Suprapubic skin (tissue), 4 donors: ENCODE measurements at places on chromosomes 16 and 17. TPM values are rescaled to one million over a fixed set of nuclear protein-coding genes. Genes with fewer than 3 reads are reported as not detected.

- no peak for DNase-seq
These were observed 2.0 kb downstream of the ASGR2 start for GRCh38 chr17:7112510-7113108.

GRCh38 chr16:13104772-13105171 lies 203.4 kb downstream of the SHISA9 start:
- DNase-seq, result no peak

DNA sequence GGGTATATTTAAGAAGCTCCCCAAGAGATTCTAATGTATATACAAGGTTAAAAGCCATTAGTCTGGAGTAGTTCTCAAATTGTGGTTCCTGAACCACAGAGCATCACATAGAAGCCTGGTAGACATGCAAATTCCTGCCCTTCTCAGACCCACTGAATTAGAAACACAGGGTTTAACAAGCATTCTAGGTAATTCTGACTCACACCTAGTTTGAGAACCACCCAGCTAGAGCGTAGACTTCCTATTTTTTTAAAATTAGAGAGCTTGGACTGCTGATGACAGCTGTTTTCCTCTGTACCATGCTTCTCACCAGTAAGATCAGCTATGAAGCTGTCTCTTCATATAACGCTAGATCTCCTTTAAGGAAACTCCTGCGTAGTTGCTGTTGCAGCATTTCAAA lies 50.6 kb downstream of the HS3ST3B1 start:
- DNase-seq, result no peak

DNA sequence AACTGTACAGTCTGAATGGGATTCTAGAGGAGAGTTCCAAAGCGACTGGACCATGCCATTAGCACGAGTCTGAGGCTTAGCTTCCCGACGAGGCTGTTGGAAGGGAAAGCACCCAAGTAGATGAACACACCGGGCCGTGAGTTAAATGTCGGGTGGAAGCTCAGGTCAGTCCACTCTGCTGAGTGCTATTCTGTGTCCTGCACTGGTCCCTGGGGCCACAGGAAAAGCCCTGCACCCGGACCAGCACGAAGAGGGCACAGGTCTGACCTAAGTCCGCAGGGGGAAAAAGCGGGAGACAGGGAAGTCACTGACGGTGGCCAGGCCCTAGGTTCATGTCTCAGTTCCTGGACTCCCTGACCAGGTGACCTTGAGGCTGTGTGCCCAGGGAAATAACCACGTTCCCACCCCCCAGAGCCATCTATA lies 44.1 kb upstream of the RBFOX3 start:
- no peak for DNase-seq

The IRX6 gene
- total RNA-seq, result 7.3 TPM

- no peak for DNase-seq
These were observed 25.7 kb downstream of the IRF8 start for GRCh38 chr16:85924675-85925074.

GRCh38 chr17:49260817-49261291 lies 30.3 kb upstream of the PHOSPHO1 start:
- no peak for DNase-seq

DNA sequence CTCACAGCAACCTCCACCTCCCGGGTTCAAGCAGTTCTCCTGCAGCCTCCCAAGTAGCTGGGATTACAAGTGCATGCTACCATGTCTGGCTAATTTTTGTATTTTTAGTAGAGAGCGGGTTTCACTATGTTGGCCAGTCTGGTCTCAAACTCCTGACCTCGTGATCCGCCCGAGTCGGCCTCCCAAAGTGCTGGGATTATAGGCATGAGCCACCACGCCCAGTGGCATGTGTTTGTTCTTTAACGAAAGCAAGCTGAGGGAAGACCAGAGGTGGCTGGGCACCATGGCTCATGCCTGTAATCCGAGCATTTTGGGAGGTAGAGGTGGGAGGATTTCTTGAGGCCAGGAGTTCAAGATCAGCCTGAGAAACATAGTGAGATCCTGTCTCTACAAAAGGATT lies 18.1 kb downstream of the TNFRSF13B start:
- no peak for DNase-seq

GRCh38 chr17:36625188-36625587 lies 23.8 kb downstream of the MRM1 start:
- DNase-seq, result no peak

The TBC1D3H gene
- not detected for total RNA-seq

The ALOX15B gene
- 98.9 TPM for total RNA-seq

DNA sequence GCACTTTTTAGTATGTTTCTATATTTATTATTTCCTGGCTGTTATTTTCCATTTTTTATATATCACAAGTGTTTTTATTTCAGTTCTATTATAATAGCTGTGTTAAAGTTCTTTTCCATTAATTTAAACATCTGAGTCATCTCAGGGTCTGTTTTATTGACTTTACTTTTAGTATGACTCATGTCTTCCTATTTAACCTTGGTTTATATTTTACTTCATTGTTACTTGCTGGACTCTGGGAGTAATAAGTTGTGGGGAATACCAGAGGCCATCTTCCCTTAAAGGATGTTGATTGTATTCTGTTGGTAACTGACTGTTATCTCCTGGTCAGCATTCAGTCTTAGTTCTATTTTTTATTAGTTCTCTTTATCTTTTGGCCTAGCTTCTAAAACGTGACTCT lies 1508.2 kb downstream of the CDH11 start:
- DNase-seq, result no peak

The SMG1 gene
- 132 TPM for total RNA-seq

DNA sequence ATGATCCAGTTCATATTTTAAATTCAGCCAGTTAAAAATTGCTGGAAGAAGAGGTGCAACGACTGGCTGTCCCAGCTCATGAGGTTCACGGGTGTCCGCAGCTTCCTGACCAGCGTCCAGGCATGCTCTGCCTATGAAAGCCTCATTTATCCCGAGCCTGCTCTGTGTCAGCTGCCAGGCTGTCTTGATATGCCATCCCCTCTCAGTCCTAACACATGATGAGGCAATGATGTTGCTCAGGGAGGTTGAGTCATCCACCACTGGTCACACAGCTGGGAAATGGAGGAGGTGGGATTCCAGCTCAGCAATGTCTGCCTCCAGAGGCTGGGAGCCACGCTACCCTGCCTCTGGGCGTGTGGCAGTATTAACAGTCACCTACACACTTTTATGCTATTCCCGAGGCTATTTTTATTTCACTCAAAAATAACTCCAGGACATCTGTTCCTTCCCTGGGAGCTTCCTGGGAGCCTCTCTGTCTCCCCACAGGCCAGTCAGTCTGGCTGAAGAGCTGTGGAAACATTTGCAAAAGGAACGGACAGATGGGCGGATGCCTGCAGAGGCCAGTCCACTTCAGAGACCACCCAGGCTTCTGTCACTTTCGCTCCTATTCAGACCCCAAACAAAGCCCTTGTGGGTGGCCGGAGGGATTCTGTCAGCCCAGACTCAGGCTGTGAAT lies 22.5 kb downstream of the RAB11FIP4 start:
- no peak for DNase-seq

The NUPR1 gene
- 35.5 TPM for total RNA-seq

- no peak for DNase-seq
These were observed 19.1 kb upstream of the CD79B start for GRCh38 chr17:63950940-63951907.

The USP7 gene
- total RNA-seq, result 135 TPM

DNA sequence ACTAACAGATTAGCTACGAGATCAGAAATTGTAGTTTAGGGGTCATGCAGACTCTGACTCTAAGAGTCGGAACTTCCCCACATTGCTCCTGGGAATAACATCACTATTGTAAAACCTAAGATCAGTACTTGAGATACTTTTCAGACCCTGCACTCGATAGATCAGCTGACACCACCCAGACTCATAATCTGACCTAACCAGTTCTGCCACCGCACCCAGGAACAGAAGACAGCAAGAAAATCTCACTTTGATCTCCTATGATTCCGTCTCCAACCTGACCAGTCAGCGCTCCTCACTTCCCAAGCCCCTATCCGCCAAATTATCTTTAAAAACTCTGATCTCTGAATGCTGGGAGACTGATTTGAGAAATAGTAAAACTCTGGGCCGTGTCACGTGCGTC lies 27.2 kb upstream of the ASGR2 start:
- no peak for DNase-seq

The ASPSCR1 gene
- total RNA-seq, result 23.1 TPM

DNA sequence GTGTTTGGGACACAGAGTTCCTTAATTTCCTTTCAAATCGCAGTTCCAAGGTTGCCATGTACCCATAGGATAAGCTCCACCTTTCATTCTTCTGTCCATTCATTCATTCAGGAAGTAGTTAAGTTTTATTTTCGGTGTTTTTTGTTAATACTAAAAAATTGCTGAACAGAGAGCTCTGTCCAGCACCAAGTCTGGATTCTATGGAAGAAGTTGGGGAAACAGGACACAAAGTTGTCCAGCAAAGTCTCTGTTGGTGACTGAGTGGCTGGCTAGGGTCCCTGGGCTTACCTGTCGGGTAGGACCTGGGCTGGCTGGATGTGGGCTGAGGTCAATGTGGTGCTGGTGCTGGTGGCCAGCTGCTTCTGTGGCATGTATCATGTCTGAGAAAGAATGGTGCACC lies 17.6 kb upstream of the CCL2 start:
- no peak for DNase-seq

DNA sequence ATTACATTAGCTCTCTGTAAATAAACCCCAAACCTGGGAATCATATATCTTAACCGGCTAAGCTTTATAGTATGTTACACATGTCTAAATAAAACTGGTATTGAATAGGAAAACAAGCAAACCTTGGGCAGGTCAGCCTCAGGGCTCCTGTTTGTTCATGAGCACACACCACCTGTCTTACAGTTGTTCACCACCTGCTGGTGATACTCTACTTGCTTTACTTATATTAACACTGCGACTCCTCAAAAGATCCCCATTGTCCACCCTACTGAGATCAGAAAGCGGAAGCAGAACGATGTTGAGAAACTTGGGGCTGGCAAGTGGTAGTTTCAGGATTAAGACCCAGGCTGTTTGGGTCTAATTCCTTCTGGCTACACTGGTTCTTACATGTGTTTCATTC lies 16.4 kb downstream of the CDH13 start:
- DNase-seq, result no peak

DNA sequence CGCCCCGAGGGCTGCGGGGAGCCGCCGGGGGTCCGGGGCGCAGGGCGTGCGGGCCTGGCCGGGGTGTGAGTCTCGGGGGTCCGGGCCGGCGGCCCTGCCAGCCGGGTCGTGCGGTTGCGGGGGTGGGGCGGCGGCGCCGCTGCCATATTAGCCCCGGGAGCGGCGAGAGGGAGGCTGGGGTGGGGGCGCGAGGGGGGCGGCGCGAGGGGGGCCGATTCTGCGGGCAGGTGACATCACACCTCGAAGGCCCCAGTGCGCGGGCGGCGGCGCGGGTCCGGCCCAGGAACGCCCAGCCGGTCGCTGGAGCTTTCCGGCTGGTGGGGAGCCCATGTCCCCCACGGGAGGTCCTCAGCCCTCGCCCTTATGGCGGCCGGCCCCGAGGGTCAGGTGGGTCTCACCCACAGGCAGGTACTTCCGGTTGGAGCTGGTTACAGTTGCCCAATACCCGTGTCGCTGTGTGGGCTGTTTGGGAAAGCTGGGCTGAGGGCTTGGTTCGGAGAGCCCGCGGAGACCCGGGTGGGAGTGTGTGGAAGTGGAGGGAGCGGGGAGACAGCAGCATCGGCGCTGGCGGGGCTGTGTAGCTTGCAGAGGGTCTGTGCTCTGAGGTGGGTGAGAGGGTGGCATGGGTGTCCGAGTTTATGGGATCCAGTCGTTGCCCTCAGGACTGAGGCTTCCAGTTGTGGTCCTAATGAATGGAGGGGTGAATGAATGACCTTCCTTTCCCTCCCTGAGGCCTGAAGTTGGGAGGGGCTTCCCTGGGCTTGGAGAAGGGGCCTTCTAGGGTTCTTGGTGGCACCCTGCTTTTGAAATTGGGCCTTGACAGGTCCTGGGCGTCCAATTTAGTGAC lies 804 bp downstream of the ATP6V0C start:
- DNase-seq, result peak; percentile 80

The GALNS gene
- total RNA-seq, result 31.1 TPM

The SSTR5 gene
- 1.5 TPM for total RNA-seq

DNA sequence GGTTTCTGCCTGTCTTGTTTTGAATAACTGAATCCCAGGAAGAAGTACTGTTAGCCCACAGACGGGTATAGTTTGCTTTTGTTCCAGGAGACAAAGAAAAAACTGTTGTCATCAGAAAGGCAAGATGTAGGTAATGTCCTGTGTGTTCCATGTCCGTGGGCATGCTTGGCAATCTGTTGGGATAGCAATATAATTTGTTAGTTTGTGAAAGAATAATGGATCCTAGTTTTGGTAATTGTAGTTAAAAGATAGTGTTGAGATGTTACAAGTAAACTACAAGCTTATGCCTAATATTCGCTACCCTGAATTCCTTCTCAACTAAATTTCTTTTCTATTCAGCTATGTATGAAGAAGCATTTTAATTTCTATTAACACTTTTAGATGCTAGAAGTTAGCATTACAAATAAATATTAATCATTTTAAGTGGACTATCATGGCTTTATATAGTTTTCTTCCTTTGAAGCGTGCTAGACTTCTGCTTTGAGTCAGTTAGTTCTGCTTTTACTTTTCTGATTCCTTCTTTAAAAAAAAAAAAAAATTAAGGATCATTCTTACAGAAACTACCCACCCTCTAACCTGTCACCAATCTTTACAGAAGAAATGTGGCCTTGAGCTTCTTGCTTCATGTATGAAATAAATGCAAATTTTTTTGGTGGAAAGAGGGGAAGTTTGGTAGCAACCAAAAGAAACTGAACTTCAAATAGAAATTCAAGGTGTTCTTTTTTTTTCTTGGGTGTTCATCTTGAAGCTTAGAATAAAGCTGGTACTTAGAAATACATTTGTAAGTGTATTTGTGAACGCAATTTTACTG lies 2.4 kb downstream of the EVI2A start:
- DNase-seq, result no peak

DNA sequence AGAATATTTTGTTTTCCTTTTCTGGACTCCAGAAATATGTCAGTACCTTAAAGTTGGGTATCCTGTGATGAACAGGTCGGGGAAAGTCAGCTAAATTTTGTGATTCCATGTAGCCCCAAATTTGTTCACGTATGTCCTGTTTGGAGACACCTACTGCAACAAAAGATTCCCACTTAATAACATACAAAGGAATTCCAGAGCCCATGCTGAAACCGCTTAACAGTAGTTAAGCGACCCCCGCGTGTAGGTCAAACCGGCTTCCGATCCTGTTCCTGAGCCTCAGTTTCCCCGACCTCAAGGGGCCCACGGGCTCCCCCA lies 477 bp downstream of the MTHFSD start:
- DNase-seq, result no peak

GRCh38 chr16:89360760-89361435 lies 129.5 kb downstream of the ANKRD11 start:
- no peak for DNase-seq

- no peak for DNase-seq
These were observed 26.4 kb downstream of the WNT3 start for GRCh38 chr17:46792071-46792470.
